LHCN-M2 (cell line): ENCODE measurements at places on chromosomes 7 and 10.

DNA sequence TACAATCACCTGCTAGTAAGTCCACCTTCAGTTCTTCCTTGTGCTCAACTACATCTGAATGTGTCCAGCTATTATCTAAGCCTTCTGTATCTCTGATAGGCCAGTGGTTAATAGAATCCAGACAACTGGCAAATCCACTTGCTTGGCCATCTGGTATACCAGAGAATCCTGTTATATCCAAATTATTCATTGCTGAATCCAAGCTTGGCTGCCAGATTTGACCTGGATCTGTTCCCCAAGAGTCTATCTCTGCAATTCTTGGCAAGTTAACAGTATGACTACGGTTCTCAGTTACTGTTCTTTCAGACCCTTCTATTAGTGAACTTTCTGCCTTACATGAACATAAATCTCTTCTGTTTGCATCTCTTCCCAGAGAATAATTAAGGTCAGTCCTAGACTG lies 154.6 kb upstream of the TARP start:
- DNase-seq: no peak

- no peak for DNase-seq
These were observed 110.2 kb downstream of the SRI start for GRCh38 chr7:88109612-88110011.

- no peak for DNase-seq
These were observed 97.9 kb upstream of the PALS2 start for GRCh38 chr7:24475166-24475961.

GRCh38 chr7:66283003-66283920 lies 78.1 kb downstream of the TPST1 start:
- peak; percentile 89 for DNase-seq

- DNase-seq: no peak
These were observed 4.6 kb downstream of the FOXL3 start for GRCh38 chr7:294440-295154.

GRCh38 chr10:133072196-133072595 lies 15.5 kb upstream of the ADGRA1 start:
- DNase-seq: no peak

DNA sequence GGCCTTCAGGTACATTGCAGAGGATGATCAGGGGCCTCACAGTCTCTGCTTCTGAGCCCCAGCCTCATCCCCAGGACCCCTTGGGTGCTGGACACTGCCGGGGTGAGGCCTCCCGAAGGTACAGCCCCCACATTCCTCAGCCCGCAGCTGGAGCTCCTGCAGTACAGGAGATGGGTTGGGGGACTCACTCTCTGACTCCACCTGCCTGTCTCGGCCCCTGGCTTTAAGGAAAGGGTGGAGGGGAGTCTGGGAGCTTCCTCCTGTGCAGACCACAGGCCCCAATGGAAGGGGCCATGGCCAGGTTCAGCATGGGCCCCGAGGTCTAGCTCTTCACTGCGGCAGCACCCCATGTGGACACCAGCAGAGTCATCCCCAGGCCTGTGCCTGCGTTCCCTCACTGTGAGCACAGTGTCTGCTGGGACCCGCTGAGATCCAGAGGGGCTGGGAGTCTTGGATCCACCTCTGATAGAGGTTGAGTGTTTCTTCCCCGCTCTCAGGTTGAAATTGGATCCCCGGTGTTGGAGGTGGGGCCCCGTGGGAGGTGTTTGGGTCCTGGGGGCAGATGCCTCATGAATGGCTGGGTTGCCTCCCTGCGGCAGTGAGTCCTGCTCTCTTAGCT lies 99.9 kb downstream of the PRKAG2 start:
- no peak for DNase-seq

GRCh38 chr7:22082553-22082885 lies 136.8 kb upstream of the CDCA7L start:
- DNase-seq: peak; percentile 4

- DNase-seq: peak; percentile 5
These were observed 90.4 kb downstream of the TAF3 start for GRCh38 chr10:7908541-7909210.

DNA sequence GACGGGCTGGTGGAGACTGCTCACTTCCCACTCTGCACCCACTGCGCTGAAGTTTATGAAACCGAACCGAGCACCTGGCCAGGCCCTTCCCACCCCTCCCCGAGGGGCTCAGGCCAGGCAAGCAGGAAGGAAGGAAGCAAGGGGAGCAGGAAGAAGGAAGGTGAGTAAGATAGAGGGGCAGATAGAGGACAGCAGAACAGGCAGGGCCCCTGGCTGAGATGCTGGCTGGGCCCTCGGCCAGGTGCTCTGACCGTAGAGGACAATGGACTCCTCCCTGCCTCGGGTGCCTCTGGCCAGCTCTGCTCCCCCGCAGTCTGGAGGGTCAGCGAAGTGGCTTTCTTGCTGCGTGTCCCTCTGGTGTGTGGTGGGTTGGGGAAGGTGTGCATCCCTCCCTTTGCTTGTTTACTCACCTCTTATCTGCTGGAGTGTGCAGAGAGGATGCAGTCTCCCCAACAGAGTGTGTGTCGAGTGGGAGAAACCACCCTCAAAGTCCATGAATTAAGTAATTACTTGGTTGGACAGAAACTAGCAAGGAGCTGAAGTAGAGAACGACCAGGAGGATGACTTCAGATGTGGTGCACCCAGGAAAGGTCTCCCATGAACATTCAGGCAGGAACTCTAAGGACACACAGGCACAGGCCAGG lies 82.8 kb upstream of the PPP2R2D start:
- DNase-seq: no peak

GRCh38 chr7:77382532-77382931 lies 33.6 kb downstream of the GSAP start:
- no peak for DNase-seq

- peak; percentile 53 for DNase-seq
These were observed 56.0 kb downstream of the LGI1 start for GRCh38 chr10:93813507-93814465.

DNA sequence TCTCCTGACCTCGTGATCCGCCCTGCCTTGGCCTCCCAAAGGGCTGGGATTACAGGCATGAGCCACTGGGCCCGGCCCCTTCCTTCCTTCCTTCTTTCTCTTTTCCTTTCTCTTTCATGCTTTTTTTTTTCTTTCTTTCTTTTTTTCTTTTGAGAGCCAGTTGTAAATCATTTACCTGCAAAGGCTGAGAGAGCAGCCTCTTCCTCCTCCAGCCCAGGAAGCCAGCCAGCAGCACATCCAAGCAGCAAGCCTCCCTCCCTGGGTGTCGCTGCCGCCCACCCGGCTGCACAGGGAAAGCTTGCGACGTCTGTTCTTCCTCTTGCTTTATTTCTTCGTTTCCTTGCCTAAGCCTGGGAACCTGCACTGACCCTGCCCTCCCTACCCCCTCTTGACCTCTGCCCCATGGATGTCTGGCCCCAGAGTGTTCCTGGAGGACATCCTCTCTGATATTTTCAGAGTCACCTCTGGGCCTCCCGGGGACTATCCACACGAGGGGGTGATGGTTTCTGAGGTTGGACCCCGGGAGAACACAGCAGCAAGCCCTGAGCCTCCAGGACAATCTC lies 62.8 kb upstream of the MYL10 start:
- no peak for DNase-seq

GRCh38 chr10:92124616-92125143 lies 166.2 kb downstream of the CPEB3 start:
- peak; percentile 57 for DNase-seq

- no peak for DNase-seq
These were observed 9.7 kb downstream of the CREM start for GRCh38 chr10:35136263-35136815.
